ENCODE measurements at places on chromosomes 7 and 10. TPM values are rescaled to one million over a fixed set of nuclear protein-coding genes. Genes with fewer than 3 reads are reported as not detected.

MCMBP gene
- total RNA-seq, result 47.3 TPM

SLC13A4 gene
- total RNA-seq, result not detected

FAM221A gene
- total RNA-seq, result 4.0 TPM

CYP2C19 gene
- total RNA-seq, result not detected

CRPPA gene
- total RNA-seq, result 4.7 TPM

SEPTIN7 gene
- total RNA-seq, result 174 TPM

MMRN2 gene
- 0.15 TPM for total RNA-seq

C7orf25 gene
- total RNA-seq, result 8.8 TPM

AKR1D1 gene
- not detected for total RNA-seq

DNAJC12 gene
- total RNA-seq, result 2.2 TPM

HOXA3 gene
- 1.4 TPM for total RNA-seq

CDHR3 gene
- 3.7 TPM for total RNA-seq

RARRES2 gene
- total RNA-seq, result 2.2 TPM

GNAT3 gene
- total RNA-seq, result not detected

ANKRD61 gene
- total RNA-seq, result not detected

INA gene
- under 0.01 TPM for total RNA-seq

HTR7 gene
- 1.1 TPM for total RNA-seq

FAM237B gene
- not detected for total RNA-seq

VOPP1 gene
- total RNA-seq, result 22.6 TPM

PTF1A gene
- total RNA-seq, result not detected

COL13A1 gene
- total RNA-seq, result not detected

AFAP1L2 gene
- 2.6 TPM for total RNA-seq

NPC1L1 gene
- under 0.01 TPM for total RNA-seq

NDUFB2 gene
- total RNA-seq, result 57.1 TPM

DEPP1 gene
- total RNA-seq, result not detected

PILRA gene
- total RNA-seq, result not detected

VTI1A gene
- total RNA-seq, result 39.6 TPM

SPAG6 gene
- not detected for total RNA-seq

LAMB1 gene
- total RNA-seq, result 160 TPM

PRF1 gene
- total RNA-seq, result not detected

MBL2 gene
- not detected for total RNA-seq

ZNF853 gene
- 0.15 TPM for total RNA-seq

KLLN gene
- total RNA-seq, result 1.4 TPM

CPN1 gene
- total RNA-seq, result 5.5 TPM

BTAF1 gene
- total RNA-seq, result 44.3 TPM

MEOX2 gene
- not detected for total RNA-seq

ASB10 gene
- not detected for total RNA-seq

DKK1 gene
- 24.5 TPM for total RNA-seq

ZSCAN25 gene
- 14.2 TPM for total RNA-seq
